Activated CD8-positive, alpha-beta memory T cell treated with anti-CD3 and anti-CD28 coated beads, Interleukin-2, amount 50 U/mL, for 48 hours (primary cell): ENCODE measurements at places on chromosomes 3 and 15.

DNA sequence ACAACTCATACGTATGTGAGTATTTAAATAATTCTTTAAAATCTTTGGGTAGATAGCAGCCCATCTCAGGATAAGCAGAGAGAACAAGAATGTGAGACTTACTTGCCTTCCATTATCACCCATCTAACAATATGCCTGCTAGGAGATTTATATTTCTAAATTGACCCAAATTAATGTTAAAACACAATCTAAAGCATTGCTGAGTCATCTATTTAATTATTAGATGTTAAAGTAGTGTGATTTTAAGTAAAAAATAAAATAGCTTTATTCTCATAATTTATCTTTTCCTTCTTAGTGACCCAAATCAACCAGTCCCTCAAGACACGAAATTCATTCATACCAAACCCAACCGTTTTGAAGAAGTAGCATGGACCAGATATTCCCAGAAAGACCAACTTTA, 578.9 kb upstream of the NAALADL2 start:
- DNase-seq: no peak

DNA sequence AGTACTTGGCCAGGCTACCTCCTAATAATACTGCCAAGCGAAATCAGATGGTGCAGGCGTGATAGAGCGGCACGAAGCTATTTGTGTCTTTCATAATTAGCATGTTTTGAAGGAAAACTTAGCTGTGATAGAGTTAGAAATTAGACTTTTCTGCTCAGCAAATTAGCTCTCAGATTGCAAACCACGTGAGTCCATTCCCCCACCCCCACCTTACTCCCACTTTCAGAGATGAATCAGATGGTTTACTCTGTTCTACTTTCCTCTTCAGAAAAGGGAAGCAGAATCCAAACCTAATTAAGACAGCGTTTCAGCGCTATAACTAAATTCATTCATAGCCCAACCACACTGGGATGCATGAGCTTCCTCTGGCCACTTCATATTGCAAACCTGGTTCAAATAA, 214.6 kb downstream of the SLCO3A1 start:
- DNase-seq: no peak

DNA sequence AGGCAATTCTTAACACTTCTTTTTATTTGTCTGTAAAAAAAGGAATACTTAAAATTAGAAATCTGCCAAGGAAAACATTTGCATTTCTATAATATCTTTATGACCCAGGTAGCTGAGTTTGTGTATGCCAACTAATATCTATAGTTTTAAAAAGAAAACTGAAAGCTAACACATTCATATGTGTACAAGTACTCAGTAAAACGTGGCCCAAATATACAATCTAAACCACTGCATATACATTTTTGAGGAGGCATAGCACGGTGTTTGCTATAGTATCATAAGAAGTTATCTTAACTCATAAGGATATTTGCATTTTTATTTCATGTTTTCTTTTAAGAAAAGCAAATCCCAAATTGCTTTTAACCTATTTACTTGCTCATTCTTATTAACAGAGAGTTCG, 172.7 kb downstream of the ZBTB20 start:
- no peak for DNase-seq

DNA sequence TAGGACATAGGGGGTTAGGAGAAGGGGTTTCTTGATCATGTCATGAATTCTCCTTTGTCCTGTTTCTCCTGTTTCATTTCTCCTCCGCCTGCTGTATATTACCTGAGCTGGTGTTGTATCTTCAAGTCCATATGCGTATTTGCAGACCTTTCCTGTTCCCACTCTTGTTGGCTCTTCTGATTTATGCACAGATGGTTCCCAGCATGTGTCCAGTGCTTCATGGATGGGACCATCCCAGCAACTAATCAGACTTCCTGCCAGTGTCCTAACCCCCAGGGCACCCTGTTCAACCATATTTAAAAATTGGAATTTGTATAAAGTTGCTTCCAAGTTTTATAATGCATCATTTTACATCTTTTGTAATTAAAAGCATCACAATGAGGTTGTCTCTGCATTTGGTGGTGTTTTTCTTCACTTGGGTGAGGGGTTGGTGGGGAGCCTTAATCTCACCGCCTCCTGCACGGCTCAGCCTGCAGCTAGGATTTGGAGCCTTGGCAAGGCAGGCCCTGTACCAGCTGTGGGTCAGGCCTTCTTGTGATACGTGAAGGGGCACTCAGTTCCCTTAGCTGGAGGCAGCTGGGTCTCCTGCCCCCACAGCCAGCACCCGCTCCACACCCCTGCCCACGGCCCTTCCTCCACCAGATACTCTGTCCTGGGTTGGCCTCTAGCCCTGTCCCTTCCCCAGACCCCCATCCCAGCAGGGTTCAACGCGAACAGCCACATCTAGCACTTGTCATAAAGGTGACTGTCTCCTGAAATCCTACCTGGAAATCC, 72.0 kb upstream of the BLM start:
- no peak for DNase-seq

DNA sequence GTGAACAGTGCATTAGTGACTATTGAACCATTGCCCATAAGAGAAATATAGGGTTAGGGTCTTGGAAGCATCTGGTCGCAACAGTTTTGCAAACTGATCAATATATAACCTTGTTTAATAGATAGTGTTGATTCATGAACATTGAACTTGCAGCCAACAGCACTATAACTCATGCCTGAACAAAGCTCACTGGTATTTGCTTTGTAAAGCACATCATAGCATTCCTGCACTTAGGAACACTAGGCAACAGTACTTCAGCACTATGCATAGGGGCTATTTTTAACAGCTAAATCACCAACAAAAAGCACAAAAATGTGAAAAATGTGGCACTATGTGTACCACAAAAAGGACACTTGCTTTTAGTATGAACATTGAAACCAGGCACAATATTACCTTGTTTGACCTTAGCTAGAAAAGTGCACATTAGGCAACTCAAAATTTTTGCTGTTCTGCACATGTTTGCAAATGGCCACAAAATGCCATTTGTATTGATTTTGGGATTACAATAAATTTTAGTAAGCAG, 68.0 kb downstream of the OXNAD1 start:
- DNase-seq: no peak
